ENCODE measurements at places on chromosomes 2 and 18.
A peak's percentile ranks its signal among the peaks of the same experiment; 100 is the strongest.

DNA sequence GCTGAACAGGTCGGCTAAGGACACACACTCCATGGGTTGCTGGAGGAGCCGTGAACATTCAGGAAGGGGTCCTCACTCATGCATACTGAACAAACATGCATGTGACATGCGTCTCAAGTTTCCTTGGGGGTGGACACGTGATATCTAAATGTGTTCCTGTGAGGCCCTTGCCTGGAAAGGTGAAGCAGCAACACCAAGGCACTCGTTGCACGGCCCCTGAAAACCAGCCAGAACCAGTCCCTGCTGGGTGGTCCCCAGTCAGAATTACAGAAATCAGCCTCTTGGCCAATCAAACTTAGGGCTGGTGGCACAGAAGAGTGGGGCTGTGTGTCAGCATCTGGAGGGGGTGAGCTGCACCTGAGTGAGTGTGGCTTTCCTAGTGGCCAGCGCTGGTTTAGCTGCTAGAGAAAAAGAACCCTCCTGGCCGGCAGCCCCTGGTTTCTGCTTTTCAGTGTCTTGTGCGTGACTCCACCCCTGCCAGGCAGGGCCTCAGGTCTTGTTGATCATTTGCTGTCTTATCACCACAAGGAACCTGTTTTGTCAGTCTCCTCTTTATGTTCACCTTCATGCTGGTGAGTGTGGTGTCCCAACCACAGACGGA lies 3.2 kb upstream of the AQP12B start:
- DNase-seq, result no peak

DNA sequence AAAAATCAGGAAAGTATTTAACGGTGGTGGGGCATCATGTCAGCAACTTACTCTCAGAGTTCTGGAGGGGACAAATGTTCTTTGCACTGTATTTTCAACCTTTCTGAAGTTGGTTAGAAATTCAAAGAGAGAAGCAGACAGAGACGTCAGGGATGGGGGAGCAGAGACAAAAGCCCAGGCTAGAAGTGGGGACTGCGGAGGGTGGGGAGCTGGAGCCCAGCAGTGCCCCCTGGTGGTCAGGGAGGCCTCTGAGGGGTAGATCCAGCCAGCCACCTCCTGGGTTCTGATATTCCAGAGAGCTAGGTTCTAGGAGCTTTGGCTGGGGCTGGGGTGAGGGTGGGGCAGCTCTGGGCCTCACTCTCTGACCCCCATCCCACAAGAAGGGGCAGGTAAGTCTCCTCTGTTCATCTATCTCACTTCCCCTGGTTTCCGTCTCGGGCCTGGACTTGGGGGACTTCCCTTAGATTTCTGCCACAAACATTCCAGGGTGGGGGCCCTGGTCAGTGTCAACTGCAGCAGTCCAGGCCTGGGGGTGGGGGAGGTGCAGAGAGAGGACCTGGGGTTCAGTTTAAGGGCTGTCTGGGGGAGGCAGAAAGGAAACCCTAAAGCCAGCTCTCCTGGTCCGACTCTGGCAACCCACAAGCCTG lies 8.9 kb downstream of the TNS1 start:
- peak; percentile 24 for DNase-seq

GRCh38 chr2:30219886-30220875 lies 11.2 kb upstream of the LBH start:
- DNase-seq, result no peak

GRCh38 chr2:48590017-48590416 lies 27.6 kb upstream of the GTF2A1L start:
- no peak for DNase-seq

GRCh38 chr2:152555048-152555447 lies 162.2 kb downstream of the PRPF40A start:
- no peak for DNase-seq

DNA sequence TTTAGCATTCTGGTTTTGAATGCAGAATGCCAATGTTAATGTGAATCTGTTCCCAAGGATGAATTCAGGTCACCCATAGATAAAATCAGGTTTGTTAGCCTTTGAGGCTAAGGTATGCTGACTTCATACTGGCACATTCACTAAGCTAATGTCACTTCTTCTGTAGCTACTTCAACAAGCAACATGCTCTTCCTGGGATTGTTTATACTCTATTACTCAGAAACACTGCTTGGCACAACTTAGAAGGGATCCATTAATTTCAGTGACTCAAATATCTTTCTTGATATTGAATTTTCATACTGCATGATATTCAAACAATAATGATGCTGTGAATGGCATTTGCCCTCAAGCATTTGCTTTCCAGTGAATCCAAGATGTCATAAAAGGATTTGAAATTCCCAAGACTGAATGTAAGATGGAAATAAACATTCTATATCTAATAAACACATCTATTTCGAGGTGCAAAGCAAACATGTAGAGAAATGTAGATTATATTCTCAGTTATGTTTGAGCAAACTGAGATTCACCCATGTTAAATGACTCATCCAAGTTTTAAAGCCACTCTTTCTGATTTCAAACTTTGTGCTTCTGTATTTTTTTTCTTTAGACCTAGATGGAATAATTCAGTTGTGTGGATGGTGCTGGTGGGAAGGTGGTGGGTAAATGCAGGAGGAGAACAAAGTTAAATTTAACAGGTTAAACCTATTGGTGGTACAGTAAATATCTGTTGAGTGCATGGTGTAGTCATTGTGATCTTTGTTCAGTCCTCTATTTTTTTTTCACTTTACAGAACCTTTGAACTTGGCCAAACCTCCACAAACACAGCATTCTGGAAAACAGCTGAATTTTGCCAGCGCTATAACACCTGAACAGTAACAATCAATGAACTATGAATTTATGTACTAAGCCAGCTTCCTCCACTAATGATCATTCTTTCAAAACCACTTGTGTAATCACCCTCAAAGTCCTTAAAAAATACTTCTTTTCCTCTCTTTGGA lies 162.1 kb upstream of the XIRP2 start:
- DNase-seq, result no peak

DNA sequence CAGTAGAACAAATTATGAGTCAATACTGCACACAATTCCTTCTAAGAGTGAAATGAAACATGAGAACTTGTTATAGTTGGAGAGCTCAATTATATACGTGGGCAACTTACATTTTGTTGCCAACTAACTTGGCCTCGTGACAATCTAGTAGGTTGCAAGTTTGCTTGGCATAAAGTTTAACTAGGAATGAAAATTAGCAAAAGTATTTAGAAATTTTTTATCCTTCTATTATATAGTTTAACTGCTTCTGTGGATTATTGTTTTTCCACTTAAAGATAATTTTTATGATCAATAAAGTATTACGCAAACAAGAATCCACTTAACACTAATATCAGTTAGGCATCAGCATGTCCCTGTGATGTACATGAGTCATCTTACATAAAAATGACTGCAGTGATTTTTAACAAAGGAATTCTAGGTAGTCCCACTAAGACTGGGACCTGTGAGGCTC lies 41.1 kb downstream of the FAM124B start:
- DNase-seq, result no peak
